ENCODE measurements at places on chromosomes 7 and 10.

DNA sequence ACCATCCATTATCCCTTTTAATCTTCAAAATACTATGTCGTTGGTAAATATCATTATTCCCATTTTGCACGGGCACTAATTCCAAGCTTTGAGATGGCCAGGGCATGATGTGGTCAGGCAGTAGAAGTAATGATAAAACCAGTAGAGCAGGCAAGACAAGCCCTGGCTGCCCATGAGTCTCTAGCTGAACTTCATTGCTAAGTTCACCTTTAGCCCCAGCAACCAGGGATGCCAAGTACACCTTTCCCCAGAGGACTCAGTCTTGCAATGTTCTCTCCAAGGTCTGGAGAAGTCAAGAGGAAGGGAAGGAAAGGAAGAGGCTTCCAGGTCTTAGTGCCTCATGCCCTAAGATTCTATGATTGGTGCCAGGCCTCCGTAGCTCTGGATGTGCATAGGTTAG, 203.2 kb downstream of the PLXNA4 start:
- no peak for DNase-seq

DNA sequence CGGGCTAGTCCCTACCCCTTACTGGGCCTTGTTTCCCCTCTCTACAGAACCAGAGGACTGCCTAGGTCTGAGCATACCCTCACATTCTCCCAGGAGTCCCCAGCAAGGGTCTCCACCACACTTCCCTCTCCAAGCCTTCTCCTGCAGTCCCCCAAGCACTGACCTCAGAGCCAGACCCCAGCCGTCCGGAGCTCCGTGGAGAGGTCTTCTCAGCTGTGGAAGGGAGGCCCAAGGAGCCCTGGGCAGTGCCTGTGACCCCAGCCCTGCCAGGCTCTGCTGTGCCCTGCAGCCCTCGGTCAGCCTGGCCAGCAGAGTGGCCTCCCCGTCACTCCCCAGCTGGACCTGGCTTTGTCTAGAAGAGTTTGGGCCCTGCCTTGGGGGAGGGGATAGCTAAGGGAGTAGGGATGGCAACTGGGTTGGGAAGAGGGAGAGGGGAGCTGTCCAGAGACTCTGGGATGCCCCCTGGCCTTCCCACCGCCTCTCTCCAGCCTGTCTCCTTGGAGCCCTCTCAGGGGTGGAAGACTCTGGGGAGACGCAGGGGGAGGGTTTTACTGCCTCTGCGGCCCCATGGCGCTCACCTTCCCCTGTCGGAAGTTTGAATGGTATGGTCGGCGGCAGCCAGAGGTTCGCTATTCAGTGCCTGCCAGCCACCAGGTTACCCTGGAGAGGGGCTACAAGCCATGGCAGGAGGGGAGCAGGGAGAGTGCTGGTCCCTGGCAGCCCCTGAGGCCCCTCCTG, at the start of gene C10orf105:
TSS of gene C10orf105 (minus strand) at position 315 of the 738 bp plus-strand sequence. CDS start 3,441 bp downstream, outside the sequence.
- no peak for DNase-seq

DNA sequence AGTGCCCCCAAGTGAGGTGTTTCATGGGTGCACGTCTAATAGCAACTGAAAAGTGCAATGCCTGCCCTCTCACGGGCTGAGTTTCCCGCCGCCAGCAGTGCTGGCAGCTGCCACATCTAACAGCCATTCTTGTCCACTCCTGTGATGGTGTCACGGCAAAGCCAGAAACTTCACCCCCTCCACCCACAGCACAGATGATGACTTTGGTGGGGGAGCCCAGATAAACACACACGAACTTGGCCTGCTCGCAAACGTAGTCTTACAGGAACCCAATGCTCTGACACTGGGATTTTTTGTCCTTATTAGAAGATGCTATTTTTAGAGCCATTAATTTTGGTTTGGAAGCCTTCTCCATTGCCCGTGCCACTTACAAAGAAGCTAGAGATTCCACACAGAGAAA, 26.7 kb downstream of the CPXM2 start:
- no peak for DNase-seq

DNA sequence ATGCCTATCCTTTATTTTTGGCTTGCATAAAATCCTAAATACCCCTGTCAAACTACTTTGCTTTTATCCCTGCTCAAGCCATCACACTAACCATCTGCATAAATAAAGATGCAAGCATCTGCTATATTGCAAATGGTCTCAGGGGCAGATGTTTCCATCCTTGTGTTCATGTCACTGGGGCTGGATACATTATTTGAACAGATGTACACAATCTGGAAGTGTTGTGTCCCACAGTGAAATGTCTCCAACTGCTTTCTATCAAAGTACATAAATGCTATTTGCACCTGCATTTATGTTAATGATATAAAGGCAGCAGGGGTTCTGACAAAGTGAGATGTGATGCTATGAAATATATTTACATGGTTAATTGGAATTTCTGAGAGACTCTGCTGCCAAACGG, 163.1 kb downstream of the ZNF438 start:
- DNase-seq: no peak

- DNase-seq: no peak
These were observed 80.1 kb downstream of the EMX2 start for GRCh38 chr10:117622471-117623184.

DNA sequence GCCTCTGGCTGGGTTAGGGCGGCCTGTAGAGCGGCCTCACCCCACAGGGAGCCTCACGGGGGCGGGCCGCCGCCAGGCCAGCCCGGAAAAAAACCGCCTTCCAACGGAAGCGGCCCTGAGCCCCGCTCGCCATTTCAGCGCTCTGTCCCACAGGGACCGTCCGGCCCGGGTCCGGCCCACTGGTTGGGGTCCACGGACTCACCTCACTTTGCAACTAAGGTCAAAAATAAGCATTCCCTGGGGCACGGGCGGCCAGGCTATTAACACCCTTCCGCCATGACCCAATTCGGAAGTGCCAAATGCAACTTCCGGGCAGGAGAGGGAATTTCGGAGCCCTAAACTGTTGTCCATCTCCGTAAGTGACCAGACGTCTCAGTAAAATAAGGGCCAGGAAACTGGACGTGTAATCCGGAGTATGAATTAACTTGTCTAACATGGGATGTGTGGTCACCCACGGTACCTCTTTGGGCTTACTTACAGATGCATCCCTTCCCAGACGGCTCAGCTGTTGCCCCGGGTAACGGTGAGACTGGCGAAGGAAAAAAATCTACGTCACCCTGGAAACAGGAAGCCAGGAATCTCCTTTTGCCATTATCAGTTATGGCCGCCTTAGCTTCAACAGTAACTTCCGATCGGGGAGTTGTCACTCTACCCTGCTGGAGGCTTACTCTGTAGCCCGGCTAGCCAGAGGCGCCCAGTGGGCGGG, at the start of gene BBIP1:
TSS of gene BBIP1 (minus strand) at position 538 of the 706 bp plus-strand sequence. CDS start 1,023 bp downstream, outside the sequence.
- no peak for DNase-seq

DNA sequence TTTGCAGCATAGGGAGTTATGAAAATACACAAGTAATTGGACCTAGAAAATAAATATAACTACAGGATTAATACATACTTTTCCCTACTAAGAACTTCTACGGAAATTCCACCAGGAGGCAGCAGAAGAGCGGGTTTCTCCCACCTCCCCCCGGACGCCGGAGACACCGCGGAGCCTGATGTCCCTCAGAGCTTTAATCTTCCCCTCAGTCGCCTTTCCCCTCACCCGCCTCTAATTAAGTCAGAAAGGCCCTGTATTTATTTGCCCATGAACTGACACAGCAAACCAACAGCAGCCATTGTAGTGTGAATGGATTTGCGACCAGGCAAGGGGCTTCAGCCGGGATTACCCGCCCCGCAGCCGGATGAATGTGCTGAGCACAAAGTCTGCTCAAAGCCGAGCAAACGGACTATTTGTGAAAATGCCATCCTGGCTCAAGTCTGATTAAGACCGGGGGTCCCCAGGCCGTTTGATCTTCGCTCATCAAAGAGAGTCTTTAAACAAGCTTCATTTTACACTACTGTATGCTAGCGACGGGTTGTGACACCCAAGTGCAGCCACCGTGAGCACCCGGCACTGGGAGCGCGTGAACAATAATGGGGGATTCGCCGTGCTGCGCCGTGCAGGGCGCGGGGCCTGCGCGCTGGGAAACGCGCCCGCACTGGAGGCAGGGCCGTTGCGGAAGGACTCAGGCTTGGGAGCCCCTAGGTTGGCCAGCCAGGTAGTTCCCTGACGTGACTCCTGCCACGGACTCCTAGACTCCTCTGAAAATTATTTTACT, 5.6 kb upstream of the DKK1 start:
- DNase-seq: no peak

GRCh38 chr10:22570234-22570633, 144.1 kb downstream of the PIP4K2A start:
- DNase-seq: no peak

DNA sequence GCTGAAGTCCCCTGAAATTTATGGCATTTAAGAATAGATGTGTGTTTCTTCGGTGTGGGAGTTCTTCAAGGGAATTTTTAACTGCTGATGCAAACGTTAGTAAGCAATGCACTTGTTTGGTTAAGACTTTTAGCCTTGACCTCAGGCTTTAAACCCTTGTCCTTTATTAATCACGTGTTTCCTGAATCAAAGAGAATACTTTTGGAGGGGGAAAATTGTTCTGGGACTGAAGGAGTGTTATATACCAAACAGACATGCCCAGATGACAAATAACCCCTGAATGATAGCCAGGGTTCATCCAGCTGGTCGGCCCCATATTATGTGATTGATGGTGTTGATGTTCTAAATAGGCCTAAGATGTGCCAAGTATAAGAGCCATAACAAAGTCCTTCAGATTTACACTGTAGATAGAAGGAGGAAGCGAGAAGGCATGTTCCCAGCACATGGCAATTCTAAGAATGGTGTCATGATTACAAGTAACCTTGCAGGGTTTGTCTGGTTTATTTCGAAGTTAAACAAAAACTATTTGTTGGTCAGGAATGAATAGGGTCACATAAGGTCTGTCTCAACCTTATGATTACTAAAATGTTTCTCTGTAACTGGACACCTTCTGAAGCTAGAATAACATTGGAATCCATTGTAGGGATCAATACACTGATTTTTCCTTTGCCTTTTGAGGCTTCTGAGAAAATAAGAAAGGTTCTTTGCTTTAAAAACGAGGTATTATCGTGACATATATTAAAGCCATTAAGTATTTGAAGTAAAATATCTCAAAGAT, 124.2 kb upstream of the SEM1 start:
- DNase-seq: no peak

Measured in stimulated activated CD8-positive, alpha-beta memory T cell treated with anti-CD3 and anti-CD28 coated beads, Interleukin-4, amount 100 ng/mL, for 1 hour (primary cell).